Left renal pelvis (tissue), 4 donors: ENCODE measurements at places on chromosomes 4 and X. TPM values are rescaled to one million over a fixed set of nuclear protein-coding genes. Genes with fewer than 3 reads are reported as not detected.

- DNase-seq, result no peak
These were observed 36.8 kb upstream of the ARSD start for GRCh38 chrX:2965965-2966364.

GRCh38 chr4:177051473-177052060 lies 258.1 kb upstream of the NEIL3 start:
- no peak for DNase-seq

The XKRX gene
- 0.43 TPM for polyA plus RNA-seq

- no peak for DNase-seq
These were observed 5.6 kb upstream of the TEC start for GRCh38 chr4:48275247-48275646.

The VEGFD gene
- polyA plus RNA-seq, result 0.59 TPM

DNA sequence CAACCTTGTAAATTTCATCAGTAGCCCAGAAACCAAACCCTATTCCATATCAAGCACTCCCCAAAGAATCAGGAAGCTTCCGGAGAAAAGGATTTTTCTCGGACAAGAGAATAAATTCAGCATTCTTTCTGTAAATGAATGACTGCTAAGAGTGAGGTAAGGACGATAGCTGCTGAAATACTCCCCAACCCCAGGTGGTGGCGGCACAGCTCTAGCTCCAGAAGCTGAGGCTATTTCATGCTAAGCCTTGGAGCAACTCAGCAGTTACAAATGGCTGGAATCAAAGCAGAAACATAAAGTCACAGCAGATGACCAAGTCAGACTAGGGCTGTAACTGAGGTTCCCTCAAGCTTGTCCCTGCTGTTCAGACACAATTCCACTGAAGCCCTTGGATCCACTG lies 13.9 kb upstream of the PCDH19 start:
- DNase-seq, result no peak
